NCI-H2081 (cell line): ENCODE measurements at places on chromosomes 6 and 20.

DNA sequence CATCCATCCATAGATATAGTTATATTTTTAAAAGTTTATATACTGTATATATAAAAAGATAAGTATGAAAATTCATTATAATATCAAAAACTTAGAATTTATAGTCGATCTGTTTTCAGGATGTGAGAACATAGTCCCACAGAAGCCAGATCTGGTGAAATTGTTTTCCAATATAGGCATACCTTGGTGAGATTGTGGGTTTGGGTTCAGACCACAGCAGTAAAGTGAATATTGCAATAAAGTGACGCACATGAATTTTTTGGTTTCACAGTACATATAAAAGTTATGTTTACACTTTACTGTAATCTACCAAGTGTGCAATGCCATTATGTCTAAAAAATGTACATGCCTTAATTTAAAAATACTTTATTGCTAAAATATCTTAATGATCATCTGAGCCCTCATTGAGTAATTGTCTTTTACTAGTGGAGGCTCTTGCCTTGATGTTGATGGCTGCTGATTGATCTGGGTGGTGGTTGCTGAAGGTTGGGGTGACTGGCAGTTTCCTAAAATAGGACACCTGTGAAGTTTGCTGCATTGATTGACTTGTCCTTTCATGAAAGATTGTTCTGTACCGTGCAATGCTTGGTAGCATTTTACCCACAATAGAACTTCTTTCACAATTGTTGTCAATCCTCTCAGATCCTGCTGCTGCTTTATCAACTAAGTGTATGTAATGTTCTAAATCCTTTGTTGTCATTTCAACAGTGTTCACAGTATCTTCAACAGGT lies 29.8 kb downstream of the AIG1 start:
- no peak for DNase-seq

GRCh38 chr20:32991792-32992641 lies 12.2 kb downstream of the SUN5 start:
- no peak for DNase-seq

GRCh38 chr6:35603326-35604202 lies 85.2 kb downstream of the FKBP5 start:
- DNase-seq: no peak

DNA sequence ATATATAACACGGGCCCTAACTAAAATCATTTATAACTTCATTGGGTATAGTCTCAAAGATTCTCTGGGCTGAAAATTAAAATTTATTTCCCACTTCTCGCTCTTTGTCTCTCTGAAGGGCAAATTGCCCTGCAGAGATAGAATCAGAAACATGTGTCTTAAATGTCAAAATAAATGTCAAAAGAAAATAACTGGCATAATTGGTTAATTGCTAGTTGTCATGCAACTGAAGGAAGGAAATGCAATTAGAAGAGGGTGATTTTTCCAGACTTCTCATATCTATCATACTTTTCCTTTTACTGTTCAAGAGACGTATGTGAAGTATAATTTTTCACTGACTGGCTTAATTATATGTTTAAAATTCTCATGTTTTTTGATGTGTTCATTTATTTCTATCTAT lies 80.3 kb upstream of the HMGCLL1 start:
- DNase-seq: no peak

GRCh38 chr6:64727075-64727474 lies 980.0 kb downstream of the EYS start:
- DNase-seq: no peak

DNA sequence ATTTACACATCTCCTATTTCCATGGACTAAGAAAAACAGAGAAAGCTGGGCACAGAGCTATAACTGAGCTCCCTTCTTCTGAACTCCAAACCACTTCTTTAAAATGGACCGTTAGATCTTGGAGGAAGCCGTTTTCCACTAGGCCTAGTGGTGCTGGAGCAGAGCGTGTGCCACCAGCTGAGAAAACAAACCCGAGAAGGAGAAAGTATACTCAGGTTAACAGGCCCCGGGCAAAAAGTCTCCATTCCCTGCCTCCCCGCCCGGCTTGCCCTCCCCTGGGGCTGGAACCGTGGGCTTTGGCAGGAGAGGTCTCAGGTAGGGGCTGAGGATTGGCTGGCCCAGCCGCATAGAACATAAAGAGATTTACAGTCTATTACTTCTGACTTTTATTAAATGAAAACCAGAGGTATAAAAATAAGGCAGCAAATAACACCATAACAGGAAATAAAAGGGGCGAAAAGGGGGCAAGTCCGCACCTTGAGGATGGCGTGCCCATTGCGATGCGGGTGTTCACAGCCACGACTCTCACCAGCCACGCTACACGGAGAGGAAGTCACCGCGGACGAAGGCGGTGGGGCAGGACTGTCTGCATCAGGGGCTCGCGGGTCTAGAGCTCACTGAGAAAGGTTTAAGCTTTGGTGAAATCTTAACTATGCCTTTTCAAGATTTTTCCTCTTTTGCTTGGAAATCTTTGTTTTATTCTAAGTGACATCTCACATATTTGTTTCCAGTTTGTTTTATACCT lies 191.2 kb upstream of the GMDS start:
- DNase-seq: no peak

DNA sequence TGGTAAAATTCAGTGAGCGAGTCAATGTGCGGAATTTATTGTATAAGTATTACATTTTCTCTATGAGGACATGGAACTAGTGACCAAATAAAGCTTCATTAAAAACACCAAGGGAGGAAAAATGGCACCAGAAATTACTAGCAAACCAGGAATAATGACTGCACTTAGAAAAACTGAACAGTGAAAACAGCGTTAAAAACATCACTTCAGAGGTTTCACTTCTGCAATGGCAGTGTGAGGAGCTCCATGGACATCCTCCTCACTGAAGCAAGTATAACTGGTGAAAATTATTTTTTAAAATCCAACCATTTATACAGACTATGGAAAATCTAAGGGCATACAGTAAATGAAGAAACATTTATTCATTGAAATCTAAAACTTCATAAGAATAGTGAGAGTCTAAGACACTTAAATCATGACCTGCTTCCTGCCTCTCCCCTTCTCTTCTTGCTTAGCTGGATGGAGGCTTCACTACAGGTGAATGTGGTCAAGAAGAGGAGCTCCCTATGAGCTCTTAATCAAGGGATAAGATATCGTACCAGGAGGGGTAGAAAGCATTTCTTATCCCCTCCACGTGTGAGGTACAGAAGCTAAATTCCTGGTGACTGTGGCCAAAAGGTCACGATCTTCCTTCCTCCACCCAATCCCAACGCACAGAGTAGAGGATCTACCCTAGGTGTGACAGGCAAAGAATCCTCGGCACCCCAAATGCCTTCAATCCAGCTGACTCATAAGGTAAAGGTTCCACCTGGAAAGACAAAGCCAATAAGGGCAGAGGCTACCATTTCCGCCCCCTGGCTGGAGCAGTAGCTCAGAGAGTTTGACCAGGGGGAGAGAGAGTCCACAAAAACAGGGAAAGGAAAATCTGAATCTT lies 12.3 kb upstream of the ASF1A start:
- DNase-seq: no peak

DNA sequence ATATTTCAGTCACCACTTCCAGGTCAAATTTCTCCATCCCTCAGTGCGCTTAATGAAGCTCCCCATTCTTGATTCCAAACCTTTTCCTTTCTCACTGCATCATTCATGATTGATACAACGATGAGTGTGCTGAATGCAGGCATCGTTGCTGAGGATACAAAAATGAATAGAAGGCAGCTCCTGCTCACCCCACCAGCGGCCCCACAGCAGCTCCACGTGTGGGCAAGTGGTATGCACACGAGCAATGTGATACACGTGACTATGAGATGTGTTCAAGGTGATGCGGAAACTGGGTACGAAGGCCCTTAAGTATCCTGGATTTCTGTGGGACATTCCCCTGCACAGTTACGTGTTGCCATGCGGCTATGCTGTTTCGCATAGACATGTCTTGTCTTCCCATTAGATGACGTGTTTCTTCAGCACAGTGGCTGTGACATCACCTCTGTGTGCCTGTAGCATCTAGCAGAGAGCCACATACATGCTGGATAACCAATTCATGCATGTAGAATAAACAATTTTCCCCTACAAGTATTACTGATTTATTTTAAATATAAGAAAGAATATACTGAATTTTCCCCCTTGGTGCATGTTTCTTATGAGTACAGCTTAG lies 260.5 kb upstream of the AGPAT4 start:
- no peak for DNase-seq

DNA sequence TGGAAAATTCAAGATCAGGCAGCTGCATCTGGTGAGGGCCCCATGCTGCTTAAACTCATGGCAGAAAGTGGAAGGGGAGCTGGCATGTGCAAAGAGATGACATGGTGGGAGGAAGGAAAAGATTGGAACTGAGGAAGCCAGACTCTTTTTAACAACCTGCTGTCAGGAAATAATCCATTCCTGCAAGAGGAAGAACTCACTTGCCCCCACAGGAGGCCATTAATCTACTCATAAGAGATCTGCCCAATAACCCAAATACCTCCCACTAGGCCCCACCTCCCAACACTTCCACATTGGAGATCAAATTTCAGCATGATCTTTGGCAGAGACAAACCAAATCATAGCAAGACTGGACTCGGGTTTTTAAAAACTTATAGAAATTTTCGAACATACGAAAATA lies 200.5 kb upstream of the KCNQ5 start:
- DNase-seq: no peak

- no peak for DNase-seq
These were observed 2695.0 kb upstream of the DEFB115 start for GRCh38 chr20:28562510-28562898.

- DNase-seq: no peak
These were observed 143.6 kb downstream of the DST start for GRCh38 chr6:56499095-56499494.

DNA sequence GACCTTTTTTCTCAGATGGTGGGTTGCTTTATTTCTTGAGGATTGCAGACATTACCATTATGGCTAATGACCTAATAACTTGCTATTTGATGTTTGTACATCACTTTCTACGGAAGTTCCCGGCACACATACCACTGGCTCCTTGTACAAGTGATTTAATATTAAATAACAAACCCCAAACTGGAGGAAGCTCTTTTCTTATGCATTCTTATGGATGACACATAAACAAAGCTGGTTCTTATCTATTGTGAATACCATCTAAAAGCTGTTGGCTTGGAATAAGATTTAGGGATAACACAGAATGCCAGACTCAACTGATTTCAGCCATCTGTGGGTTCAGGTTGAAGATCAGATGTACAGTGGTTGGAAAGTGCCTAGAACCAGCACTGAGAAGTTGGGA lies 272.6 kb downstream of the TSHZ2 start:
- no peak for DNase-seq

DNA sequence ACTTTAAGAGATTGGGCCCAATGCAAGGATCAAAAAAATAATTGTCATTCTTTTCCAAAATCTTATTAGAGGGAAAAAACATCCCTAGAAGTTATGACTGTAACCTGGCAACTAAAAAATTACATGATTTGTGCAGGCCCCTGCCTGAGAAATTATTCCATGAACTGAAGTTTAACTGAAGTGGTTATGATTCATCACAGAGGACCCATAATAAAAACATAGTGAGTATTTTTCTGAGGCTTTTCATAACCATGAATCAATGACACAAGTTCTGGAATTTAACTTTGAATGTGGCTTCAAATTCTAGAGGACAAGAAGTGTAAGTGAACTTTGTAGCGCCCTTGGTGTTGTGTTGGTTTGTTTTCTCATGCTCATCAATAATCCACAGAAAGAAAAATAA lies 31.1 kb upstream of the CARMIL1 start:
- no peak for DNase-seq

- DNase-seq: no peak
These were observed 6.1 kb downstream of the MRS2 start for GRCh38 chr6:24408719-24409410.
